ENCODE measurements at places on chromosomes 12 and 14.

GRCh38 chr12:109115758-109116610 is at the start of gene ACACB:
Gene ACACB (plus strand): TSS chr12:109116587. CDS start chr12:109139406, 22,819 bp downstream.
- DNase-seq: no peak

DNA sequence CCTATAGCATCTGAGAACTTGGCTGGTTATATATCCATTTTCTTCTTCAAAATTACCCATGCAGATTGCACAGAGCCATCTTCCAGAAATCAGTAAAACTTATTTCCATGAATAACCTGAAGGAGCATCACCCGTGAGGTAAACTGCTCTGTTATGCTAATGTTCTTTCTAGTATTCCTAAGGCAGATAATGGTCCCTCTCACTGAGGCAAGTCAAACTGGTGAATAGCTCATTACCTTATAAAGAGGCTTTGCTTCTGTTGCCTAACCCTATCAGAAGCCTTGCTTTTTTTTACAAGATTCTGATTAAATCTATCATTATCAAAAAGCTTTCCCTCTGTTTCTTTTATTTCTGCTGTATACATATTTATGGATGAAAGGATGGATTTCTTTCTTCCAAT is 307.6 kb upstream of the FLRT2 start:
- no peak for DNase-seq

GRCh38 chr12:57135527-57136326 is 7.4 kb downstream of the LRP1 start:
- no peak for DNase-seq

DNA sequence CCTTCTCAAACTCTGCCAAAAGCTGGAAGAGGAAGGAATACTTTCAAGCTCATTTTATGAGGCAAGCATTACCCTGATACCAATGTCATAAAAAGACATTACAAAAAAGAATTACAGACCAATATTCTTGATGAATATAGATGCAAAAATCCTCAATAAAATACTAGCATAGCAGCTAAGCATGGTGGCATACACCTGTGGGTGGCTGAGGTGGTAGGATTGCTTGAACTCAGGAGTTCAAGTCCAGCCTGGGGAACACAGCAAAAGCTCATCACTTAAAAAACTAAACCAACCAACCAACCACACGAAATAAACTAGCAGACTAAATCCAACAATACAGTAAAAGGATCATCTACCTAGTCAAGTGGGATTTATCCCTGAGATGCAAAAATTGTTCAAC is 29.6 kb downstream of the A2M start:
- no peak for DNase-seq

GRCh38 chr12:80761838-80762237 is 45.1 kb downstream of the MYF5 start:
- DNase-seq: no peak

Data from activated T-helper 9 cell treated with anti-CD3 and anti-CD28 coated beads, Interleukin-2, amount 50 U/mL, for 16 hours (primary cell).